Fibroblast of the aortic adventitia (primary cell): ENCODE measurements at places on chromosomes 3 and 15.

- DNase-seq = no peak
Measured at GRCh38 chr15:42034628-42035434, 14.0 kb upstream of the PLA2G4E start.

DNA sequence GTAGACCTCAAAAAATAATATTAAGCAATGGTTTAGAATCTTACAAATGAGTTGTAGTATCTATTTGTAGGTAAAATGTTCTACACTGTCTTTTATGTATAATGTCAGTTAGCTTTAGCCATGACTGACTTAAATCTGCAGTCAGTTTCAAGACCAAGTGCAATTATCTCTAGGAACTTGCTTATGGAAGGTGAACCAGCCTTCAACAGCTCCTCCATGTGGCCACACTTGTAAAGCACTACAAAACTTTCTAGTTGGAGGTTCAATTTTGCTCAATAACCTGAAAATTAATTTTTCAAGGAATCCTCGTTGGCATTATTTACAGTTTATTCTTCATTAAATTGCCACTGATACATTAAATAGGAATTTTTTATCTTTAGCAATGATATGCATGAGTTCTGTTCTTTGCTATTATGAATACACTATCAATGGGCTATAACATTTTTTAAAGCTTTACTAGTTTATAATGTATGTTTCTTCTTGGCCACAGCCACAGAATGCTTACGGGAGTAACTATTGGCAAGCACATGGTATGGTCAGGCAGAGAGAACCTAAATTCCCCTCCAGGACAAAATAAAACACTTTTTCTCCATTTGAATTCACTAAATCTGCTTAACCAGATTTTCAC lies 315.3 kb upstream of the UBE2E2 start:
- DNase-seq = peak; percentile 25

- DNase-seq = no peak
Measured at GRCh38 chr3:71512544-71512943, 71.0 kb downstream of the FOXP1 start.

GRCh38 chr15:79160211-79160610 lies 69.6 kb upstream of the RASGRF1 start:
- peak; percentile 6 for DNase-seq

- no peak for DNase-seq
Measured at GRCh38 chr3:9091486-9092235, 128.4 kb upstream of the RAD18 start.

DNA sequence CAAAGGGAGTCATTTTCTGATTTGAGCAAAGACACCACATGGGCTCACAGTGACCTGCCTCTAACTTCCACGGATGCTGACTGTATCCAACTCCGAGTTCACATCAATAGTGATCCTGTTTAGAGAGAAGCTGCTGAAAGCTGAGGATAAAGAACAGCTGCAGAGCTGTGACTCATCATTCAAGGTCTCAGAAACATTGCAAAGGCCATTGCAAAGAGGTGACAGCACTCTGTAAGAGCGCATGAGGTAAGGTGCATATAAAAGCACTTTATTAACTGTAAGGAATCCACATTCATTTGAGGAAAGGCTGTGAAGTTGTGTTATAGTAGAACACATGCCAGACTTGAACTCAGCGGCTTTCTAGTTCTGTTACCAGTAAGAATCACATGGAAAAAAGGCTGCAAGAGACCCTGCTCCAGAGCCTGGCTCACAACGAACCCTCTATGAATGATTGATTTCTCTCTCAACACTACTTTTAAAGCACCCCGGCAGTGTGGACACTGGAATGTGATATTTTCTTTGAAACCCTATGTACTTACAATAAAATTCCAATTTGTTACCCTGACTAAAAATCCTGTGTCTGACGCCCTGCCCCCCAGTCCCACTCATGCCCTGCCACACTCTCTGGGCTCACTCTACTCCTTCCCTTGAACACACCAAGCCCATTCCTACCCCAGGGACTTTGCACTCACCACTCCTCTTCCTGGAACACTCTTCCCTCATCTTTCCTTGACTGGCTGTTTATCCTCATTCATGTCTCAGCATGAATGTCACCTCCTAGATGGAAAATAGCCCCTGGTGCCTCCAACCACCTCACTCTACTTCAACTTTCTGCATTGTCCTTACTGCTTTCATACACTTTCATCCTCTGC lies 111.2 kb downstream of the LSM3 start:
- peak; percentile 69 for DNase-seq
